ENCODE measurements at places on chromosomes 5 and 9. TPM values are rescaled to one million over a fixed set of nuclear protein-coding genes. Genes with fewer than 3 reads are reported as not detected.

- peak; percentile 67 for DNase-seq
These were observed 1468.0 kb downstream of the FOXD4L5 start for GRCh38 chr9:63816751-63817621.

The TLX3 gene
- total RNA-seq, result not detected

DNA sequence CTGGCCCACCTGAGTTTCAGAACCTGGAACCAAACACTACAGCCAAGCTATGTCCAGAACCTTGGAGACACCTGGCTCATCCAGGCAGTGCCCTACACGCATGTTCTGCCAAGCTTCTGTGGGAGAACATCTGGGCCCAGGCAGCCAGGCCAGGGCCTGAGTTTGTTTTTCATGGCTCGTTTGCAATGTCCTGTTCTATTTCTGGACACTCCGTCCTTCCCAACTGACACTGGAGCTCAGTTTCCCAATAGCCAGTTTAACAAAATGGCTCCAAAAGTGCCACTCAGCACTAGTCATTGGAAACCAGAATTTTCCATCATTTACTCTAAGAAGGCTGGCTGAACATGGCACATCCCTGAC lies 38.6 kb downstream of the SH3RF2 start:
- no peak for DNase-seq

DNA sequence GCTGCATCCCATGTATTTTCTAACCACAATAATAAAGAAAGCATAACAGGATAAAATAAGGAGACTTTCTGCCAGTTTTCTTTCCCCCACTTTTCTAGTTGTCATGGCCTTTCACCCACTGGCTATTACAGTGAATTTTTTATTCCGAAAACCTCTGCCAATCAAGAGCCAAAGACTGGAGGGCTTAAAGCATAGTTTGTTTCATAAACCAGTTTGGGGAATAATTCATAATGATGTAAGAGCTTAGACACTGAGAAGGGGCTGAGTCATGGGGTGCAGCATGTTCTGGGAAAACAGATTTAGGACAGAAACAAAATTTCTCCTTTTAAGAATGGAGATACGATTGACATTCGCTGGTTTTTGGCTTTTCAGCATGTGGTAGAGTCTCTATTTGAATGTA lies 4.4 kb upstream of the GLIPR2 start:
- DNase-seq, result peak; percentile 72

The ZNF462 gene
- total RNA-seq, result 14.6 TPM
